ENCODE measurements at places on chromosomes 3 and 15.

DNA sequence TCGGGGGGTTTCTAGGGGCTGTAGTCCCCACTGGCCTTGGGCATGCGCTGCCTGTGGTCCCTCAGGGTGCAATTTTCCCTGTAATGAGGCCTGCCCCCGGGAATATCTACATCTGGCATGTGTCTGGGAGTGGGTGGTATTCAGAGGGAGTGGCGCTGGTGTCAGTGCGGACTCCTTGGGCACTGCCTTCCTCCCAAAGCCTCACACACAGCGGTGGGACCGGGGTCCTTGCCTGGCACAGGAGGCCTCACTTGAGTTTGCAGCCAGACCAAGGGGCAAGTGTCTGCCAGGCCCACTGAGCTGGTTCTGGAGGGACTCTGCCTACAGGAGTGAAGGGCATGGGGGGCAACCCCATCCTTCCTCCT, 53.5 kb upstream of the PCSK6 start:
- DNase-seq = no peak

- DNase-seq = no peak
These were observed 30.6 kb upstream of the CP start for GRCh38 chr3:149252272-149252671.

DNA sequence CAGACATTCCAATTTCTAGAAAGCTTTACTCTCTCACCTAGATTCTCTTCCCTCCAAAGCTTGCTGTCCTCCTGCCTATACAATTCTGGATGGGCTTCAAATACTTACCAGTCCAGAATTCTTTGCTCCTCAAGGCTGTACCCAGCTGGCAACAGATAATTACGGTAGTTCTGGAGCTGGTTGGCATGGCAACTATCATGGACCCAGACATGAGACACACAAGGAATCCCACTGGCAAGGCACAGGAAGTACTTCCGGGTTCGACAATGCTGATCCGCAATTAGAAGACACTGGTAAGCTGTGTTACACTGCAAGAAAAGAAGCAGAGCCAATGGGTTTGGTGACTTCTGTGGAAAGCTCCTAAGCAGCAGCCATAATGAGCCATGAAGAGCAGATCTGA, 37.9 kb downstream of the TUBGCP4 start:
- no peak for DNase-seq

DNA sequence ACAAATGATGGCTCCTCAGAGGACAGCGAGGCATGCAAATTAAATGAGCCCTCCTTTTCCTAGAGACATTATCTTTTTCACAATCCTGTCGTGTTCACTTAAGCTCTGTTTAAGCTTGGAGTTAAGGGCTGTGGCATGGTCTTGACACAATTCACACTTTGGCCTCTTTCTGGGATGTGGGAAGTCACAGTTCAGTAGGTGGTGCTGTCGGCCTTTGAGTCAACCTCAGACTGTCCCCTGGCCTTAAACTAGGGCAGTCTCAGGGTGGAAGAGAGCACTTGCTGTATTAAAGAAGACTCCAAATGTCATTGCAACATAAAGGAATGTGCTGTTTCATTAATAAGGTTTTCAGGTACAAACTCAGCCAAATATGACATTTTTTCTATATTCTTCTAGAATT, 351.0 kb downstream of the MCTP2 start:
- peak; percentile 31 for DNase-seq

DNA sequence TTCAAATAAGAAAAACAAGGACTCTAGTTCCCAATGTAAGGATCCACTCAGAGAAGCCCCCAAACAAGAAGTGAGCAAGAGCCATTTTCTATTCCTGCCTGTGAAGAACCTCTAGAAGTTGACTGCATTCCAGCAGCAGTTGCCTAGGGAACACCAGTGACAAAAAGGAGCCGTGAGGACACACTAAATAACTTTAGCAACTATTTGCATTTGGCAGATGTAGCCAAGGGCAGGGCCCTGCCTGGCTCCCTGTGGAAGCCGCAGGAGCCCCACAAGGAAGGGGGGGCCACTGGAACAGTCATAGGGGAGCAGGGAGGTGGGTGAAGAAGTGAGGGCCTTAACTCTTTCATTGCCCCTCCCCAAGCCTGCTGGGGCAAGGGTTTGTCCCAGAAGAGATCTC, 470.2 kb upstream of the PROK2 start:
- no peak for DNase-seq

GRCh38 chr15:28105793-28106192, 6.7 kb upstream of the OCA2 start:
- no peak for DNase-seq

DNA sequence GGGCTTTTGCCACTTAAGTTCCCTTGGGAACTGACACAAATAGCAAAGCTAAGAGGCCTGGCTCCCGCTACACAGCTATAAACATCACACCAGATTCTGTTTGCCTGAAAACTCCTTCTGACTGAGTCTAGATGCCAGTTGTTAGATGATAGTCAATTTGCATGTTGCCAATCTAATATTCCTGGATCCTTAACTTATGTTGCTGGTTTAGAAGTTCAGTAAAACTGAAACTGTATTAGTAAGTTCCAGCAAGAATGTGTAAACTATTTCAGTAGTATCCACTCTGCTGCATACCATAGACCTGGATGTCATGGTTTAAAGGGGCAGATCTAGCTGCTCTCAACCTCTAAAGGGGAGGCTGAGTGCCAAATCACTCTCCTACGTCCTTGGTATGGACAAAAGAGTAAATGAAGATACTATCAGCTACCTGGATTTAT, 27.1 kb upstream of the LACTB start:
- DNase-seq = no peak

GRCh38 chr3:134340982-134341365, 33.3 kb downstream of the AMOTL2 start:
- DNase-seq = no peak

DNA sequence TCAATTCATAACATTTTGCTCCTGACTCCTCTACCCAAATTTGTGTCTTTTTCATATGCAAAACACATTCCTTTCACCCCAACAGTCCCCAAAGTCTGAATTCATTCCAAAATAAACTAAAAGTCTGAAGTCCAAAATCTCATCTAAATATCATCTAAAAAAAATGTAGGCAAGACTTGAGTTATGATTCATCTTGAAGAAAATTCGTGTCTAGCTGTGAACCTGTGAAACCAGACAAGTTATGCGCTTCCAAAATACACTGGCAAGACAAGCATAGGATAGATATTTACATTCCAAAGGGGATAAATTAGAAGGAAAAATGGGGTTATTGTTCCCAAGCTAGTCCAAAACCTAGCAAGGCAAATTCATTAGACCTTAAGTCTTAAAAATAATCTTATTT, 1302.0 kb upstream of the GBE1 start:
- DNase-seq = no peak

DNA sequence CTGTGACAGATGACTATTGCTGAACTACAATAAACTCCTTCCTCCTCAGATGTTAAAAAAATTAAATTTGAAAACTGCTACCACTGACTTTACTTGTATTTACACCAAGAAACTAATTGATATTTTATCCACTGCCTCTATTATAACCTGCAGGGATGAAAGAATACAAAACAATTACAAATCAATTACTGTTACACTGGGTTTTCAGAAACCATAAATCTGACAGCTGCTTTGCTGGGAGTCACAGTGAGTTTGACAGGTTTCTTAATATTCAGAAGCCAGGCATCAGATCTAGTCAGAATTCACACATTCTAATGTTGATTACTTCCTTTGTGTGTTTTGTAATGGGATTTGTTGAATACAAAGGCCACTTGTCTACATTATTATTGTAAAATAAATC, 252.6 kb upstream of the MRPL3 start:
- DNase-seq = no peak

GRCh38 chr3:45538641-45538986, 55.9 kb upstream of the LIMD1 start:
- no peak for DNase-seq

GRCh38 chr3:194245975-194246561, 105.1 kb downstream of the CPN2 start:
- no peak for DNase-seq

DNA sequence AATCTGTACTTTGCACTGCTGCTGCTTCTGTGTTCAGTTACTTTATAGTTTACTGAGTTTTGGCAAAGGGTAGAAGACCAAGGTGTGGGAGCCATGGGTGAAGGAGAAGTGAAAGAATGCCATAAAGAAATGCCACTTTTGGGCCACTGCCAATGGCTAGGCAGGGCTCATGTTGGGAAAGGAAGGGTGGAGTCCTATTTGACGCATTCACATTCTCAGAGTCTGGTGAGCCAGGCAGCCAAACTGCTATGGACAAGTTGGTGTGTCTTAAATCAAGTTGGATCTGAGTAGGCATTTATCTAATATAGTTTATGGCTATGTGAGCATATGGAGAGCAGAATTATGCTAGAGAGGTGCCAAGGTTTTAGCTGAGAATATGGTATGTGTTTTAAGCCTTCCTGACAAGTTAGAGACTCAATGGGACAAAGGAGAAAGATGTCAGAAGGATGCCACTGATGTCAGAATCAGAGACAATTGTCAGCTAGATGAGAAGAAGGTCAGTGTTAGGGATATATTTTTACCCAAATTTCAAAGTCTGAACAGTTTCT, 296.1 kb downstream of the AGBL1 start:
- DNase-seq = no peak

DNA sequence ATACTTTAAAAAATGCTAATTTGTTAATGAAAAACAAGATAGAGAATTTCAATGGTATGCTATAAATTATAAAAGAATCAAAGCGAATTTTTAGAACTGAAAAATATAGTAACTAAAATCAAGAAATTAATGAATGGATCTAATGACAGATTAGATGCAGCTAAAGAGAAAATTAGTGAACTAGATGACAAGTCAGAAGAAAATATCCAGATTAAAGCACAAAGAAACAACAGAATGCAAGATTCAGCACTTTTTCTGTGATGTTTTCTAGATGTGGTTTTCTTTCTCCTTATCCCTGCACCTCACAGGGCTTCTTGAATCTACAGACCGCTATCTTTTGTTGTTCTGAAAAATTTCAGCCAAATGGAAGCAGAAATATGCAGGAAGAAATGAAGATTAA, 54.4 kb downstream of the INO80 start:
- no peak for DNase-seq

GRCh38 chr3:54736459-54736858, 191.4 kb downstream of the LRTM1 start:
- no peak for DNase-seq

- no peak for DNase-seq
These were observed 24.2 kb upstream of the ERICH6 start for GRCh38 chr3:150727653-150728502.

DNA sequence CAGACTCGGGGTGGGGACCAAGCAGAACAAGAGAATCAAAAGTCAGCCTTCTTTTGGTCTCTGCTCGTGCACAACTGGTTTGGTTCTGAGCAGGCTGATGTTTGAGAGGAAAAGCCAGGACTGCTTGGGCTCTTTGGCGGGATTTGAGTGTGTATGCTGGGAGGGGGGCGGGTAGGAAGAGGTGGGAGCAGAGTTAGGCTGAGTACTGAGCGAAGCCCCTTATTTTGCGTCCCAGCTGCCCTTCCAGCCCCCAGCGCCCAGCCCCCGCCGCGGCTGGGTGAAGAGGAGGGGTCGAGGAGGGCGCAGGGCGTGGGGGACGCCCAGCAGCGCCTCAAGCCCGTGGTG, 153.5 kb upstream of the GOLIM4 start:
- DNase-seq = no peak

DNA sequence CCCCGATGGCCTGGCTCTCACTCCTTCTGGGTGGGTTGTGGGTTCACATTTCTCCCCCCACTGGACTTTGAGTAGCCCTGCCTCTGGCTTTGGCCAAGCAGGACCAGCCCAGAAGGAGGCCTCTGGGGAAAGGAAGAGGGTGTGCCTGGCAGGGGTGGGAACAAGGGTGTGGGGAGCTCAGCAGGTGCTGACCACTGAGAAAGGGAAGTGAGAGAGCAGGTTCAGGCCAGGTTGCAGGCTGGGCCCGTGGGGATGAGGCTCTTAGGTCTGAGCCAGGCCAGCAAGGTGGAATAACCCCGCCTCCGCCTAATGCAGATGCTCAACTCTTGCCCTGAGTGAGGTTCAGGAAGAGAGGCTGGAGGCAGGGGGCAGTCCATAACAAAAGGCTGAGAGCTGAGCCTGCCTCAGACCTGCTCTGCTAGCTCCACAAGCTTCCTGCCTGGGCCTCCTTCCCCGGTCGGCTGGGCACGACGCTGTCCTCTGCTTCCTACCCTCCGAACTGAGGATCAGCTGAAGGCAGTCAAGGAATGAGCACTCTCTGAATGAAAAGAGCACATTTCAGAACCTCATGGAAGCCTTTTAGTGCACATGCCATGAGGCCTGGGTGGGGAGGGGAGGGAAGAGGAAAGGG, 82.7 kb downstream of the TLE3 start:
- no peak for DNase-seq

GRCh38 chr3:100627491-100627890, 18.1 kb downstream of the ADGRG7 start:
- DNase-seq = no peak

GRCh38 chr3:53819163-53819868, 26.9 kb downstream of the CHDH start:
- no peak for DNase-seq

GRCh38 chr15:57540211-57540610, 51.5 kb upstream of the MYZAP start:
- DNase-seq = no peak

DNA sequence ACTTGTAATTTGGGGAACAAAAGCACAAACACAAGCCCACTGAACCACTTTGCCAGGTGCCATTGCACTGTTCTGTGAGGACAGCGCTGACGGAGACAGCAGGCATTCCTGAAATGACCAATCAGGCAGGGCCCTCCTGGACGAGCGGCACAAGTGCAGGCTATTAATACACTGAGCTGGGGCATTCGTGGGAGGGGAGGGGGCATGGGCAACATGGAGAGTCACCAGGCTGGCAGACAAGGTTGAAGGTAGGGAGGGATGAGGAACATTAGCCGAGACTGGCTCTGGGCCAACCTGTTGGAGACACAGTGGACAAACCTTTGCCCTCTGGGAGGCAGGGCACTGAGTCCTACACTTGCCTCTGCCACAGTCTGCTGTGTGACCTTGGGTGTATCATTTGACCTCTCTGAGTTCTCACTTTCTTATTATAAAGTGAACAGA, 45.6 kb downstream of the NOX5 start:
- no peak for DNase-seq

DNA sequence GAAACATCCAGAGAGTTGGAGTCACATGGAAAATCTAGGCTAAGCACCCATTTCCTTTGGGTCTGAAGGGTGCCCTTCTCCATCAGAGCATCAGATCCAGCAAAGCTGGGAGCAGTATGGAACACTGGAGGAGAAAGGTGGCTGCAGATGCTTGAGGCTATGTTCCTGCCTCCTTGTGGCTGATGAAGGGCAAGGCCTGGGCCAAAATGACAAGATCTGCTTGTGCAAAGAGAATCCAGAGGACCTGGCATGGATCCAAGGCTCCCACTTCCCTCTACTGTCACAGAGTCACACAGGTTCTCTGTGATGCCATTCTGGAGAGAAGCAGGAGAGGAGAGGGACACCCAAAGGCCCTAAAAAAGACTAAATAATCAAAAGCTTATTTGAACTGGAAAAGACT, 9.2 kb upstream of the ATP8B4 start:
- DNase-seq = peak; percentile 28
